Stimulated activated CD4-positive, alpha-beta T cell treated with anti-CD3 and anti-CD28 coated beads, TNF-alpha, amount 100 ng/mL, for 24 hours (primary cell): ENCODE measurements at places on chromosomes 4 and X.

DNA sequence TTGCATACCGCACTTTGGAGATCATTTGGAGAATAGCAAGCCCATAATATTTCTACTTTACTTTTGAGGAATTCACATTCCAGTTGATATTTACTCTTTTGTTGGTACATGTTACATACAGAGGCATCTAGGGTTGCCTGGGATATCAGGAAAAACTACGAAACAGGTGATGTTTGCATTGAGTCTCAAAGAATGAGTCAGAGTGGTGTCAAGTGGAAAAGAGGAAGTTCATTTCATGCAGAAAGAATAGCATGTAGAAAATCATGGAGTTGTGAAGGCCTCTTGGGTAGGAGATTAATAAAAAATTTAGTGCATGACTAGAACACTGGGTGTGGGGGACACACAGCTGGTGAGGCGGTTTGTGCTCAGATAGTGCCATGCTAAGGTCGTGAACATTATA lies 33.5 kb upstream of the ELOVL6 start:
- DNase-seq = no peak

GRCh38 chrX:138026211-138026610 lies 460.3 kb downstream of the ZIC3 start:
- DNase-seq = no peak

GRCh38 chr4:102578819-102579218 lies 77.7 kb downstream of the NFKB1 start:
- DNase-seq = no peak

DNA sequence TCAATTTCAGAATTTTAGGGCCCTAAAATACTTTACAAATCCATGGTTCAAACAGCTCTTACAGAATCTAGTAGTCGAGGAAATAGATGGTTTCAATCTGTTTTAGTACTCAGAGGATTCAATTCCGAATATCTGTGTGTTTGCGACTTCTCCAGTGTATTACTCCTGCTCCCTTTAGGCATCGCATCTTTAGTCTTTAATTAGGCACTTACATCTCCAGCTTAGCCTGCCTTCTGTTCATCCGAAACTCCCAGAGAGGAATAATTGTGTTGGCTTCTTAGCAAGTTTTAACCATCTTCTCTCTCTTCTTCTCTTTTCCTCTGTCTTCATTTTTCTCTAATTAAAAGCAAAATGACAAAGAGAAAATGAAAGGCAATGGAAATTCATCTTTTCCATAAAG lies 1901.3 kb upstream of the TENM3 start:
- DNase-seq = no peak
